T follicular helper cell (primary cell): ENCODE measurements at places on chromosomes 7 and 10.

DNA sequence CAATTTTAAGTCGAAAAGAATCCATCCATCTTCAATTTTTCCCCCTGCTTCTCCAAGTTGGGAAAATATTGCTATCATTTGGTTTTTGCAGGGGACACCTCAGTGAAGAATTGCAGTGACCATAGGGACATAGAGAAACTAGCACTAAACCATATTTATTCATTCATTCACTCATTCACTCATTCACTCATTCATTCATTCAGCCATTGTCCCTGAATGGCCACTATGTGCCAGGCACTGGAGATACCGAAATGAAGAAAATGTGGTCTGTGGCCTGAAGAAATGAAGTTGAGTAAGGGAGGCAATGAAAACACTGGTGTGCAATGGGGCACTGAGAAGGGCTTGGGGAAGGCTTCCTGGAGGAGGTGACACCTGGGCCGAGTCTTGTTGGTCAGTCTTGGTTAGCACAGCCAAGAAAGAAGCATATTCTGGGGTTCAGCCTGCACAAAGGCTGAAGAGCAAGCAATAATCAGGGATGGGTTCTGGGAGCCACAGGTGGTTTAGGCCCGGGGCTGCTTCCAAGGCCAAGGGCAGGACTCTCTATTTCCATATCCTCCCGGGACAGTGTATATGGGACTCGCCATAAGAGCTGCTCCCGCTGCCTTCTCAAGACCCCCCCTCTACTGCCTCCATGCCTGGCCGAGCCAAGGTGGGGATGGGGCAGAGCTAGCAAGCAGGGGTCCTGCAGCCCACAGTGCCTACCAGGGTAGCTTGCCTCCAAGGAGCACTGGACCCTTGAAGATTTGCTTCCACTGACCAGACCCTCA, 25.5 kb upstream of the C10orf105 start:
- no peak for DNase-seq

DNA sequence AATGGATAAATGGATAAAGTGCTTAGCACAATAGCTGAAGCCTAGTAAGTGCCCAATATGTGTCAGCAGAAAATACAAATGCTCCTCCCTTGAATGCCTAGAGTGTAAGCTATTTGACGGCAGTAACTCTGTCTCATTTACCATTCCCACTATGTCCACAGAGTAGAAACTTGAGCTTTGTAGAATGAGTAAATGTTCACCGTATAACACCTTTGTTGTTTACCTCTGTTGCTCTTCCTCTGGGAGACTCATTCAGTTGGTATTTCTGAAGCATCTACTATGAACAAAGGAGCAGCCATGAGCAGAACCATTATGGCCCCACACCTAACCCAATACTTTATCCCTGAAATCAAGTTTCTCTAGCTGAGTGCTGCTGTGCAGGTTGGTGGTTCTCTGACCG, 8.4 kb upstream of the SLC16A12 start:
- DNase-seq: no peak

- no peak for DNase-seq
Measured at GRCh38 chr10:26706936-26707335, 9.4 kb downstream of the PDSS1 start.

- DNase-seq: no peak
Measured at GRCh38 chr10:13902868-13903587, 316.3 kb downstream of the PRPF18 start.

DNA sequence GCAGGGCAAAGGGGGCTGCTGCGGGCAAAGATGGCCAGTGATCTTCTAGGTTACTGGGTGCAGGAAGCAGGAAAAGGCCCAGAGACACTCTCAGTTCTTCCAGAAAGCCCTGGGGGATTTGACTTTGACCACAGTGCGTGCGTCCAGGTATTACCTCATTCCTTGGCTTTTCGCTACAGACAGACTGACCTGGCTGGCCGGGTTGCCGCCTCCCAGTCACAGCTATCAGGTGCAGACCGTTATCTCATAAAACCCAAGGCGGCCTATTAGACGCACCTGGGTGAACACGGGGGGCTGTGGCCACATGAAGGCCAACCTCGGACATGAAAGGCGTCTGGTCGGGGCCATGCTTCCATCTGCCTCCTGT, 80.3 kb downstream of the FOXL3 start:
- DNase-seq: no peak

DNA sequence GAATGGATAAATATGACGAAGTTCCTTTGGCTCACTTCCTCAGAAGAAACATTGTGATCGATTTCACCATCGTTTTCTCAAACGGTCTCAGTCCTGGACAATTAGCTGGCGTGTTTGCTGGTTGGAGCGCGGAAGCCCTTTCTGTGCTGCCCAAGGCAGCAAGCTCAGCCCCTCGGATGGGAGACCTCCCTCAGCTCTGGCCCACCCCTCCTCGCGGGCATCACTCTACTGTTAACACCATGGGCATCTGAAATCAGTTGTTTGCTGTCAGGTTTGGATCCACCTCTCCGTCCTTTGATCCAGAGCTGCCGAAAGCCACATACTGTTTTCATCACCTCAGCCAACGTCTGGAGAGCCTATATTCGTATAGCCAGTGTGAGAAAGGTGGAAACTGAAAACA, 68.2 kb downstream of the C10orf143 start:
- no peak for DNase-seq

DNA sequence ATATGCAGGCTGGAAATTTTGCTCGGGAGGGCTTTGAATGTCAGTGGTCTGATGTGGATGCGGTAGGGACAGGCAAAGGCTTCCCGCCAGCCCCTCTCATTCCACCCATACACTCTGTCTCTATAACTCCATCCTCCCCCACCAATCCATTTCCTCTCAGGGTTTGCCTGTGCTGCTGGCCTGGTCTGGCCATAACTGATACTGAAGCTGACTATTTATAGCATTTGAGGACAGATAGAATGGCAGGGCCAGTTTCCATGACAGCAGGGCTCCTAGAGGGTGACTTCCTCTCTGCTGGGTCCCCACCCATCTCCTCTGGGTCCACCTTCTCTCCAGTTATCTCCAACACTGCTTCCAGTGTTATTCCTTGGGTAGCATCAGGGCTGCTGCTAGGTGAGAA, 6.6 kb upstream of the PDLIM1 start:
- DNase-seq: no peak

GRCh38 chr10:63603709-63604445, 82.7 kb downstream of the REEP3 start:
- no peak for DNase-seq

DNA sequence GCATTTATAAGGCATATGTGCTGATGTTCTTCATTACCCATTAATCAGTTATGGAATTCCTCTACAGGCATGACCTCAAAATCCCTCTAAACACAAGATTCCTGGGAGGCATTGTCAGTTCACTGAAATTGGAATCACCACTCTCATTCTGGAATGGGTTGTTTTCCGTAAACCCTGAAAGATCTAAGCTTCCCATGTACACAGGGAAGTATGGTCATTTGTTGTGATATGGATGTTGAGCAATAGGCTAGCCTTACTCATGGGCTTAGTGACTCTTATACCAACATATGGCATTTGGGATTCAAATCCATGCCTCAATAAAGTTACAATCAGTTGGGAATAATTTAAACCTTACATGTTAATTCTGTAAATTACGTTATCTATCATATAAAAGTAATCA, 258.0 kb downstream of the XPNPEP1 start:
- no peak for DNase-seq

DNA sequence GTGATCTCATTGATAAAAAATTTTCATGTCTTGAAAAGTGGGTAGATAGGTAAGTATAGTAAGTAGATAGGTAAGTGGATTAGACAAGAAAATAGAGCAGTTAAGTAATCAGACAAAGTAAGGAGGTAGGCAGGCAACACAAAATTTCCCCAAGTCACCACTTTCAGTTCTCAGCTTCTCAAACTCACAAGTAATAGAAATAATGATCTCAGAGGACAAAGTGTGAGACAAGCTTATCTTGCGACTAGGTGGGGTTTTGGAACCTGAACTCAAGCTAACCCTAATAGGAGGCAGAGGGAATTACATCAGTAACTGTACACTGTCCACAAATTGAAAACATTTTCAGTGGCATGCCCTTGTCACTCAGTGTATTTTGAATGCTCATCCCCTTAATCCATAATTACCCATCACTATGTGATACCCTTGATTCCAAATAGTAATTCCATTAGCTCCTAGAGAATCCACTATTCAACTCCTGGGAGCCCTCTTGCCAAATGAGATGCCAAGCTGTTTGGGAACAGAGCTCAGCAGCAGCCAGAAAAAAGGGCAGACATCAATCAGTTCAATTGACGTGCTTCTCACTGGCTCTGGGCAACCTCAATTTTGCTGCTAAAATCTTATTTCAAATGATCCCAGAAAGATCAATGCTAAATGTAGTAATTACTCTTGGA, 703.2 kb downstream of the XPNPEP1 start:
- DNase-seq: no peak

DNA sequence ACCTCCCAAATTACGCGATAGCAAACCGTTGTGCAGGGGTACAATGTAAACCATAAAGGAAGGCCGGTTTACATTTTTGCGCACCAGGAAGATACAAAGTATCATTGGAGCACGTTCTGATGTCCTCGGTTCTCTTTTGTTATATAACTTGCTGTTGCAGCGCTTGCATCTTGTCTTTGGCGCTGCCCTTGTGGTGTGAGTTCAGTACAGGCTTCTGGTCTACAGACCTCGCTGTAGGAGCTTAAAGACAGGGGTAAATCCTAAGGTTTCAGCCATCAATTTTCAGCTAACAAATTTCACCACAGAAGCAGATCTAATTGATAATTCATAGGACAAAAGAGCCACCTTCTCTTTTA, 1.5 kb upstream of the MKX start:
- no peak for DNase-seq

GRCh38 chr7:22255342-22255741, 101.6 kb downstream of the RAPGEF5 start:
- no peak for DNase-seq

DNA sequence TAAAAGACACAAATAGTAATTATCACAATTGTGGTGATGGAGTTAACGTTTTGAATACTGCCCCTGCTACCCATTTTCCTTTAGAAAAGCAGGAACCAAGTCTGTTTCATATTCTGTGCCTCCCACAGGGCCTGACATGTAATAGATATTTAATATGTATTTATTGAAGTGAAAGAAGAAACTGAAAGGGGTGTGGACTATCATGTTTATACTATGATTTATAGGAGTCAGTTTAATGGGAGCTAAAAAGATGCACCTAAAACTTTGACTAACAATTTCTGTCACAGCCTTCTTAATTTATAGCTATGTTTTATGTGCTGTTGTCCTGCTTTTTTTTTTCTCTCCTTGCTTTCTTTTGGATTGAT, 24.1 kb upstream of the BHLHA15 start:
- no peak for DNase-seq

GRCh38 chr7:25375805-25376600, 147.7 kb upstream of the NPVF start:
- DNase-seq: no peak

GRCh38 chr10:61708846-61709245, 46.1 kb downstream of the CABCOCO1 start:
- DNase-seq: no peak

DNA sequence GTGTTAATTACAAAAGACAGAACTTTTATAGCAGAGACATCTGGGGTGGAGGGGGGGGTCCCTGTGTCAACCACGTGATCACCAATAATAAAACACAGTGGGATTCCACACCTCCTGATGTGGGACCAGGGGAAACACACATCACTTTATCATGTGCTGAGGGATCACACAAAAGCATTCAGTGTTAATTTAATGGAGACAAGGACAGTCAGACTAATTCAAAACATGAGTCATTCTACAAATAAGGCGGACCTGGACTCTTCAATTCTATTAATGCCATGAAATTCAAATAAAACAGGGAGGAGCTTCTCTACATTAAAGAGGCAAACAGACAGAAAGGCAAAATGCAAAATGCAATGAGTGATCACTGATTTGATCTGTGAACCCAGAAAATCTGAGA, 67.3 kb upstream of the PFKP start:
- no peak for DNase-seq

DNA sequence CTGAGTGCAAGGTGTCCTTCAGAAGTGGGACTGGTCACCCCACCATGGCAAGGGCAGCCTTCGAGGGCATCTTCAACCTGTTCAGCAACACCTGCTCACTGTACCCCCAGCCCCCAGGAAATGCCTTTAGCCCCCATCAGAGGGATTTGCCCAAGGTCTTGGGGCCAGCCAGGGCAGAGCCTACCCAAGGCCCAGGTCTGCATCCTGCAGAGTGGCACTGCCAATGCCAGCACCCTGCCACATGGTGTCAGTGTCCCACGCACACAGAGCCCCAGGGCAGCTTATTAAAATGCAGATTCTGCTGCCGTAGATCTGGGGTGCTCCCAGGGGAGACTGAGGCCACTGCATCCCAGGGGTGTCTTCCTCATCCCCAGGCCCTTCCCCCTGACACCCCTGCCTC, 106.2 kb upstream of the KCTD7 start:
- no peak for DNase-seq

DNA sequence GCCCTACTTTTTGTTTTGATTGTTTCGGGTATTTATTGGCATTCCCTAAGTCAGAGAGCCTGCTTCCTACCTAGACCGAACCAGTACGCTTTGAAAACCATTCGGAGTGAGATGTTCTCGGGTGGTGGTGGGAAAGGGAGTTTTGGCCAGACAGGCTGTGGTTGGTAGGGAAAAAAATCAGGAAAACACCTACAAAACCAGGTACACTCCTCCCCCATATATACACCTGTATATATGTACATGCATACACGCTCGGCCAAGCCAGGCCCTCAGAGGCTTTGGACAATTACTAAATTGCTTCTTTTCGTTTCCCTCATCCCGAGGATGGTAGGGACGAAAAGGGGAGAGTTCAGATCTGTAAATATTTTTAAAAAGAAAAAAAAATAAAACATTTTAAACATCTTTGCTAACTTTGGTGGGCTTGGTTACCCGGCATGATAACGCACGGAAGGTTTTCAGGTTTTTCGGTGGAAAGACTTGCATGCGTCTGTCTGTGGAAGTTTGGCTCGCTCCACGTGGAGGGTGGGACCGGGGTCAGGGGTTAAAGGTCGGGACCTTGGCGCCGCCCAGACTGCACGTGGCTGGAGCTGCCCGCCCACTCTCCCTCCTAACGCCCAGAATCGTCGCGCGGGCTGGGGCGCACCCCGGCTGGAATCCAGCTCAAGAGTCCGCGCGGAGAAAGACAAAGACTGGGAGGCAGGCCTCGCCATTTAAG, 2.5 kb downstream of the HMX2 start:
- DNase-seq: no peak

DNA sequence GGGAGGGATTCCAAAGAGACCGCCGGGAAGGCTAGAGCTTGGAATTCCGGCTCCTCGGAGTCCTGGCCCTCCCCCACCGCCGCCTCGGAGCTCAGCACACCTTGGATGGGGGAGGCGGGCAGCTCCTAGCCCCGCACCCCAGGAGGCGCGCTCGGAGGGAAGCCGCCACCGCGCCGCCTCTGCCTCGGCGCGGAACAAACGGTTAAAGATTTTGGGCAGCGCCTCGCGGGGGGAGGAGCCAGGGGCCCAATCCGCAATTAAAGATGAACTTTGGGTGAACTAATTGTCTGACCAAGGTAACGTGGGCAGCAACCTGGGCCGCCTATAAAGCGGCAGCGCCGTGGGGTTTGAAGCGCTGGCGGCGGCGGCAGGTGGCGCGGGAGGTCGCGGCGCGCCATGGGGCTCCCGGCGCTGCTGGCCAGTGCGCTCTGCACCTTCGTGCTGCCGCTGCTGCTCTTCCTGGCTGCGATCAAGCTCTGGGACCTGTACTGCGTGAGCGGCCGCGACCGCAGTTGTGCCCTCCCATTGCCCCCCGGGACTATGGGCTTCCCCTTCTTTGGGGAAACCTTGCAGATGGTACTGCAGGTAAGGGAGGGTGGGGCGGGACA, at the start of gene CYP26A1:
Gene CYP26A1, plus strand, starts transcription at position 355 of the 608 bp plus-strand sequence. Its CDS starts 42 bp downstream, at position 397.
- DNase-seq: no peak
